CD4-positive, alpha-beta T cell treated with Interleukin-10 for 1 hour (primary cell): ENCODE measurements at places on chromosomes 5 and 9.
A peak's percentile ranks its signal among the peaks of the same experiment; 100 is the strongest.

- DNase-seq: no peak
These were observed 29.2 kb upstream of the SMC5 start for GRCh38 chr9:70229579-70229978.

DNA sequence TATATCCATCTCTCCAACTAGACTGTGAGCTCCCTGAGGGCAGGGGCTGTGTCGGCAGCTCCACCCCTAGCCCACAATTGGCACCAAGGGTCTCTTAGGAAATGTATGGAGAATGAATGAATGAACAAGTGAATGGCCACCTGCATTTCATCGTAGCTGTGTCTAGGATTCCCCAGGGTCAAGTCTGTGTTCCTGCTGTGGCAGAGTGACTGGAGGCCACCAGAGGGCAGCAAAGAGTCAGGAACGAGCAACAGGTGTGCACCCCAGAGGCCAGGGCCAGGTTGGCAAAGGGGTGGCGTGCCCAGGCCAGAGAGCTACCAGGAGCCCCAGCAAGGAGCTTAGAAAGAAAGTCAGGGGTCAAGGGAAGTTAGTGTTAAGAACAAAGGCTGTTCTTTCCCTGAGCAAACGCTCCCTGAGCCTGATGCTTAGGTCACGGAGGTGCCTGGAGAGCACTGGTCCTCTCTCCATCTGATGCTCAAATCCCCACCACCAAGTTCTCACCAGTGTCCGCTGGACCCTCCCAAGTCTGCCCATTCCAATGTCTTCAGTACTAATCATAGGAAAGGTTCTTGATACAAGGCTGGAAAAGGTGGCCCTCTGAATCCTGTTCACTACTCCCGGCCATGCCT, 160.7 kb downstream of the PAX5 start:
- DNase-seq: peak; percentile 69

GRCh38 chr9:110580850-110581249, 1.3 kb upstream of the SVEP1 start:
- no peak for DNase-seq

GRCh38 chr9:80012557-80013330, 441.0 kb downstream of the TLE4 start:
- DNase-seq: no peak

DNA sequence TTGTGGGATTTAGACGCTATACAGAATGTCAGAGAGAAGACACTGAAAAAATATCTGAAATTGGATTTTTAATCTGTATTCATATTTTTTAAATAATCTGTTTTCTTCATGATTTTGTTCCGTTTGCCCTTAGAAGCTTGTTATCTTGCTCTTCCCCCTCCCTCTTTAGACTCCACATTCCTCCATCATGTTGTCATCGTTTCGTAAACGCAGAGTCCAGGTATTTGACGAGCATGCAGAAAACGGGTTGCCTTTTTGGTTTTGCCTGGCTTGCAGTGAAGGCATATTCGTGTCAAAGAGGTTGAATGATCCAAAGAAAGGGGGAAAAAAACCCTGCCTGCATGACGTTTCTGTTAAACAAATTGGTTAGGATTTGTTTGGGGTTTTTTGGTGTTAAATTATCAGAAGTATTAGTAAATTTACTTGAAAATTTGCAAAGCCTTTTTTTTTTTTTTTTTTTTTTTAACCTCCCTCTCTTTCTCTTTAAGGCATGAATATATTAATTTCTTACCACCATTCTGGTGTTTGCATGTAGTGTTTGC, 2.9 kb downstream of the SPTAN1 start:
- no peak for DNase-seq

DNA sequence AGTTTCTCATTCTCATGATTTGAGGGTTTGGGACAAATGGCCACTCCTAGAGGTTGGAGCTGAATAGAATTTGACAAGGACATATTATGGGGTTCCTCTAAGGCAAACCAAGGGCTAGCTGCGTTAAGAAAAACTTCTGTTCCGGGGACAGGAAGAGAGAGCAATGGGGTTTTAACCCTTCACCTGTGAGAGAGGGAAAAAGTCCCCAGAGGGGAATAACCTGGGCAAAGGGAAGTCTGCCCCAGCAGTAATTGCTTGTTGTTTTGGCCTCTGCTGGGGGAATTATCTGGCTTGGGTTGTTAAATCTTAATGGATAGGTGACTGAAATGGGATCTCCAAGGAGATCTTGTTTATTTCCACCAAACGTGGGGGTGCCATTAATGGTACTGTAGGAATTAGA, 110.1 kb upstream of the MOCS2 start:
- DNase-seq: no peak

DNA sequence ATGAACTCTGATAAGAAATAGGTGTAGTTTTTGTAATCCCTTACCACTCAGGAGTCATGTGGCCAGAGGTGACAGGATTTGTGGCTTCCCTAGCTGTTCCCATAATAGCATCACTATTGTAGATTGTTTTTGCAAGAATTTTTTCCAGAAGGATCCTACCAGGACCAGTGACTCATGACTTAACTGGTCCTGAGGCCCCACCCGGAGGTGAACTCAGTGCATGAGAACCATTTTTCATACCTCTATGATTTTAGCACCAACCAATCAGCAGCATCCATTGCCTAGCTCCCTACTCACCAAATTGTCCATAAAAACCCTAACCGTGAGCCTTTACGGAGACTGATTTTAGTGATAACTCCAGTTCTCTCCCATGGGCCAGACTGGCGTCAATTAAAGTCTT, 484.8 kb downstream of the PSAT1 start:
- no peak for DNase-seq

DNA sequence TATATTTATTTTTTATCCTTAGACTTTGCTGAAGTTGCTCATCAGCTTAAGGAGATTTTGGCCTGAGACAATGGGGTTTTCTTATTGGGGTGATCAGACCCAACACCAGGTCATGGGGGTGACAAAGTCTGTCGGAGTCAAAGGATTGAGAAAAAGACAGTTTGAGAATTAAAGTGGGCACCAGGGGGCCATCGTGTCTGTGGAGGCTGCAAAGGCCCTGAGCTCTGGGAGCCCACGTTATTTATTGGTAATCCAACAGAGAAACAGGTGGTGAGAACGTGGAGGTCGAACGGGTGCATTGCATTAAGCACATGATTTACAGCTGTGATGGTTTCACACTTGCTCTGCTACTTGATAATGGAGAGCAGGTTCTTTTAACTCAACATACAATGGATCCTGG, 102.5 kb upstream of the CDH10 start:
- no peak for DNase-seq

- no peak for DNase-seq
These were observed 86.3 kb upstream of the SLC12A2 start for GRCh38 chr5:127997201-127997704.

DNA sequence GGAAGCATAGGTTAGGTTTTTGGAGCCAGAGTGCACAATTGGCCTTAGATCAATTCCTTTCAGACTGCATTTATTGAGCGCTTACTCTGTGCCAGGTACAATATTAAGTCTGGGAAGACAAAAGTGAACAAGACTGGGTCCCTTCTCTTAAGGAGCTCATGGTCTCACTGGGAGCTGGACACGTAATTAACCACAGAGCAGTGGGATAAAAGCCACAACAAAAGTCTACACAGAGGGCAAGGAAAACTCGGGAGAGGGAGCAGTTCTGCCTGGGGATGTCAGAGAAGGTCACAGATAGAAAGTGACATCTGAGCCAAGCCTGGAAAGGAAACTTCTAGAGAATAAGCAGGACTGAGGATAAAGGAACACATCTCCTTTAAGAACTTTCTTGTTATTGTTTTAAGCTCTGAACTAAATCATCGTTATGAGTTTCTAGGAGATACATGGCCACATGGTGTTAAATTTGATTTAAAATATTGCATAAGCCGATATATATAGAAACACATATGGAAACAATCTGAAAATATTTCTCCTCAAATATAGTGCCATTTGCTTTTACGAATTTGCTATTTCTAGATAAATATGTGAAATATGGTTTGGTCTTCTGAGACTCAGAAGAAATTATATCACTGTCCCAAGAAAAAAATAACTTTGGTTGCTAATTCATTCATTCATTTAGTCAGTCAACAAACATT, 40.1 kb upstream of the PDE8B start:
- DNase-seq: no peak

- no peak for DNase-seq
These were observed 4.3 kb upstream of the LHX3 start for GRCh38 chr9:136209232-136209631.

- DNase-seq: no peak
These were observed 6.6 kb downstream of the SPATA31E1 start for GRCh38 chr9:87889065-87889881.

DNA sequence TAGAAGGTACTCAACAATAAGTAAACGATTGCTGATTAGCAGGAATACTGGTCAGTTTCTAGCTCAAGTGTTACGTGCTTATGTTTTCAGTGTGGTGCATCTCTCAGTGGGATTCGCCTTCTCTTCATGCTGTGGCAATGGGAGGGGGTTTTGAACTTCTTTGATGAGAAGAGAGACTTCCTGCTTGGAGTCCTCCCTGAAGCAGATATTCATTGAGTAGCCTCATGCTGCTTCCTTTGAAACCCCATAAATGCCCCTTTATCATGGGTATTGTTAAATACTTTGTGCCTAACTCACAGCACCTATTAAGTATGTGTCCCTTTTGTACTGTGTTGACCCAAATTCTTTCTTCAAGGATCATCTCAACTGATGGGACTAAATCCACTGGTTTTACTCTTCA, 116.5 kb downstream of the DOCK8 start:
- no peak for DNase-seq

DNA sequence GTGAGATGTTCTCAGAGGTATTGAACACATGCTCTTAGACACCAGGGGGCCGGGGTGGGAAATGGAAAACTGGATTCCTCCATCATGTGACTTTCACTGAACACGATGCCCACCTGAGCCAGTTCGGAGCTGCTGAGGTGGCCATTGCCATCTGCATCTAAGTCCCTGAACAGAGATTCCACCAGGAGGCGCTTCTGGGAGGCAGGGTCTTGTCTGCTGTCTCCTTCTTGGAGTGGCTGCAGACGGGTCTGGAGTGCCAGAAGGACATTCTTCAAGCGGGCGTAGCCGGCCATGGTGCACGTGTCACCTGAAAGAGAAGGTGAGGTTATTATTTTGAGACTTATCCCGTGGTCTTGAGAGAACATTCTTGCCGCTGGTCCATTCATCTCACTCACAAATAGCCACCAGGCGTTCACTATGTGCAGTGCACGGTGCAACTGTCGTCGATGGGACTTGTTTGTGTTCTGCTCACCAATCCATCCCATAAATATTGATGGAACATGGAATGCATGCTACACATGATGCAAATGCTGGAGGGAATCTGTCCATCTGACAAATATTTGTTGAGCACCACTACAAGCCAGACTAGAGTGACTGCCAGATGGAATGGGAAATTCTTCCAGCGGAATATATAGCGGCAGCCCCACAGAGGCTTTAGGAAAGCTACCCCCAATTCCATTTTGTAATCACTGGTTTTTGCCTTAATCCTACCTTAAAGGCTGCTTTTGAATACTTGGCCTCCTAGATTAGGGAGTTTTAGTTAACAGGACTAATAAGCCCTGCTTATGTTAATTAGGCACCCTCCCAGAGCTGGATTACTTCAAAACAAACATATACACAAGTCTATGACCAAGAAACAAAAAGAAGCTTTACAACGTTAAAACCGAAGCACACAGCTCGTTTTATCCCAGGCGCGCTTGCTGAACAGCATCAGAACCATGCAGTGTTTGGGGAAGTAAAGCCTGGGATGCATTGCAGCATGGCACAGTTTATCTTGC, 264.8 kb downstream of the HSPA4 start:
- DNase-seq: no peak

DNA sequence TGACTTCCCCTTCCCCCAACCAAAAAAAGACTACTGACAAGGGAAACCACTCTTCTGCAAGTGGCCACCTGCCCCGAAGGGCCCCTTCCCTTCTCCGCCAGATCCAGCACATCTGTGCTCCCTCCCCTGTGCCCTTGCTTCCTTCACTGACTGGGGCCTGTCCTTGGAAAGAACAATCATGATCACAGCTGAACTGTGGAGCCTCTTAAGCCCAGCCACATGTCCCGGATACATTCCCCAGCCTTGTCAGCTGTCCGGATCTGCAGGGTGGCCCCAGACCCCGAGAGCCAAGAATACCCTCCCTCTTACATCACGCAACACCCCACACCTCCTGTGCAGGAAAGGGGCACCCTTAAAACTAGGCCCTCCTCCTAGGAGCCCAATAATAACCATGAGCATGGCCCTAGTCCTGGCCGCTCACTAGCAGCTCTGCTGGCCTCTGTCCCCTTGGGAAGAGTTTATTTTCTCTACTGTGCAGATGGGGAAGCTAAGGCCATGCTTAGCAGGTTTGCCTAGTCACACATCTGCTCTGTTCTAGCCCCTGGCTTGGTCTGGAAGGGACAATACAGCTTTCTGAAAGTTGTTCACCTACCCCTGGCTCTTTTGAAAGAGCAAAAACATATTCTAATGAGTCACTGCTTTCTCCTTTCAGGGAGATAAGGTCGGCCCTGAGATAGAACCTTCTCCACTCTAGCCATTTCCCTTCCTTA, 3.8 kb downstream of the SPRY4 start:
- DNase-seq: no peak

GRCh38 chr9:18996211-18996610, 36.8 kb downstream of the SAXO1 start:
- DNase-seq: no peak

- DNase-seq: no peak
These were observed 69.4 kb upstream of the HCN1 start for GRCh38 chr5:45765561-45765960.

DNA sequence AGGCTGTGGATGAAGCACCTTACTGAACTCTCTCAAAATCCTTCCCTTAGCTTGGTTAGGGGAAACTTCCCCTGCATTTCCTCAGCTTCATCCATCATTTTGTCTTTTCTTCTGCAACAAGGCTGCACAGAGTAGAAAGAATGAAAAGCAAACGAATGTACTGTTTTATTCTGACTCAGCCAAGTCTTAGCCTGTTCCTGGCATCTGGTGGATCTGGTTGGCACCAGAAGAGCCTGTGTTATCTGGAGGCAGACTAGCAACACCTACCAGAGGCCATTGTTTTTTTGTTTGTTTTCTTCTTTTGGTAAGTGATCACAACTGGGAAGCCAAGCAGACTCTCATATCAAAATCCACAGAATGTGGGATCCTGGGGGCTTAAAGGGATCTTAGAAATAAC, 200.7 kb downstream of the FANCC start:
- no peak for DNase-seq

DNA sequence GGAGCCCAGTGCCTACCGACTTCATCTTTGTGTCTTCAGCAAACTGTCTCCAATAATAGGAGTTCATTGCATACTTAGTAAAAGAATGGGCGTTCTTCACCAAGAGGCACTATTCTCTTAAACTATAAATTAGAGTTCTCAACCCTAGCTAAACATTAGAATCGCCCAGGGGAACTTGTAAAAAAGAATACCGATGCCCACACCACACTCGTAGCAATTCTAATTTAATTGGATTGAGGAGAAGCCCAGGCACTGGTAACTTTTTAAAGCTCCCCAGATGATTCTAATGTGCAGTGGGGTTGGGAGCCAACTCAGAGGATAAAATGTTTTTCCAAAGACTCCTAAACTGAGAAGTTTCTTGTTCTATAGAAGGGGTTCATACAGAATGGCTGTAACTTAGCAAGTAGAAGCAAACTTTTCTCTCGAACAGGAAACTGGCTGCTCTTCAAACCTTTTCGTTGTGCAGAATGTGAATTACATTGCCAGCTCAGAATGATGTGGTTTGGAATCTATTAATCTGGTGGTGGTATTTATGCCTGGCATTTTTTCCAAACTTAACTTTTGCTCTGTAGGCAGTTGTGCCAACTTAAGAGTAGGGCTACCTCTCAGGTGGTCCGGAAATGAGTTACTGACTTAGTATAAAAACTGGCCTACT, 26.4 kb upstream of the NFIB start:
- DNase-seq: no peak

- no peak for DNase-seq
These were observed 377.9 kb downstream of the ENC1 start for GRCh38 chr5:74262544-74263207.

- peak; percentile 47 for DNase-seq
These were observed 8.3 kb downstream of the TMEM250 start for GRCh38 chr9:136110082-136111061.
